Progenitor cell of endocrine pancreas (in vitro differentiated cells): ENCODE measurements at places on chromosomes 2 and 18. TPM values are rescaled to one million over a fixed set of nuclear protein-coding genes. Genes with fewer than 3 reads are reported as not detected.

DNA sequence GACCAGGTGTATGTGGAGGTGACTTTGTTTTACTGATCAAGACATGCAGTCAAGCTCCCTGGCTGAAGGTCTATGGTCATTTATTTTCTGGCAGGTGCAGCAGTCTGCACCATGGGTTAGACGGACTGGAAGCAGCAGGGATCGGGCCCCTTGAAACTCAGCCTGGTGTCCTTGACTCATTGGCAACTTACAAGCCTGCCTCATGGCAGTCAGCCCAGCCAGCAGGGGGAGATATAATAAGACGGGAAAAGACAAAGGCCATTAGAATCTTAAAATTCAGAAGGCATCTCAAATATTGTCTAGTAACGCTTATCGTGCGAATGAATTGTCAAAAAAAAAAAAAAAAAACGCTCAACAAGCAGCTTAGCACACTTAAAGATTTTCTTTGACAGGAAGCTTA is 308.2 kb downstream of the EN1 start:
- H3K27ac ChIP-seq = no peak overlapping the region
- H3K36me3 ChIP-seq = no peaks in the 10 kb centered on the region
- no peak overlapping the region for H3K4me3 ChIP-seq

GYPC gene
- total RNA-seq = 29.5 and 34.5 TPM in 2 replicates

SLC8A1 gene
- total RNA-seq = 5.7 and 7.1 TPM in 2 replicates

DNA sequence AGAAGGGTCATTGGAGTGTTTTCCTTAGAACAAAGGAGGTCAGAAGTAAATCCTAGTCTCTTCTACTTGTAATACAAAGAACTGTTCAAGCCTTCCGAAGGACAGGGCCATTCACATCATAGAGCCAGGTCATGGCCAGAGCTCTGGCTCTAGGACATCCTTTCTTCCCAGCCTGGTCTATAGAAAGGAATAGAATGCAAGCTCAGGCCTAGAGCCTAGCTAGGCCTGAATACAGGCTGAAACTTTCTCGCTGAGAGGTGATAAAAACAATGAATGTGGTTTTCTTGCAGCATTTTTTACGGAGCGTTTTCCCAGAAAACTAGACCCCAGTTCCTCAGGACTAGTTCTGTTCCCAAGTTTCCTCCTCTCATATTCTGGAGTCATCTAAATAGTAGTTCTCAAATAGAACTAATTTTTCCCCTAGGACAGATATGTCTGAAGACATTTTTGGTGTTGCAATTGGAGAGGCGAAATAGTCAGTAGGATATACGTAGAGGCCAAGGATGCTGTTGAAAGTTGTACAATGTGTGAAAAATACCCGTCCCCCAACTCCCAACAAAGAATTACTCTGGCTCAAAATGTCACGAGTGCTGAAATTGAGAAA is 6.8 kb downstream of the UGT1A6 start:
- peak overlapping the region; percentile 56 for H3K27ac ChIP-seq
- no peak overlapping the region for H3K4me3 ChIP-seq
- H3K4me1 ChIP-seq = no peaks in the 10 kb centered on the region
- H3K36me3 ChIP-seq = no peaks in the 10 kb centered on the region
- H3K27me3 ChIP-seq = no peaks in the 10 kb centered on the region

GRCh38 chr2:222134654-222135053 is 164.1 kb downstream of the PAX3 start:
- H3K27me3 ChIP-seq = peaks cover 7% of the 10 kb centered on the region
- H3K4me3 ChIP-seq = no peak overlapping the region
- no peaks in the 10 kb centered on the region for H3K36me3 ChIP-seq
- no peaks in the 10 kb centered on the region for H3K4me1 ChIP-seq
- no peak overlapping the region for H3K27ac ChIP-seq

DNA sequence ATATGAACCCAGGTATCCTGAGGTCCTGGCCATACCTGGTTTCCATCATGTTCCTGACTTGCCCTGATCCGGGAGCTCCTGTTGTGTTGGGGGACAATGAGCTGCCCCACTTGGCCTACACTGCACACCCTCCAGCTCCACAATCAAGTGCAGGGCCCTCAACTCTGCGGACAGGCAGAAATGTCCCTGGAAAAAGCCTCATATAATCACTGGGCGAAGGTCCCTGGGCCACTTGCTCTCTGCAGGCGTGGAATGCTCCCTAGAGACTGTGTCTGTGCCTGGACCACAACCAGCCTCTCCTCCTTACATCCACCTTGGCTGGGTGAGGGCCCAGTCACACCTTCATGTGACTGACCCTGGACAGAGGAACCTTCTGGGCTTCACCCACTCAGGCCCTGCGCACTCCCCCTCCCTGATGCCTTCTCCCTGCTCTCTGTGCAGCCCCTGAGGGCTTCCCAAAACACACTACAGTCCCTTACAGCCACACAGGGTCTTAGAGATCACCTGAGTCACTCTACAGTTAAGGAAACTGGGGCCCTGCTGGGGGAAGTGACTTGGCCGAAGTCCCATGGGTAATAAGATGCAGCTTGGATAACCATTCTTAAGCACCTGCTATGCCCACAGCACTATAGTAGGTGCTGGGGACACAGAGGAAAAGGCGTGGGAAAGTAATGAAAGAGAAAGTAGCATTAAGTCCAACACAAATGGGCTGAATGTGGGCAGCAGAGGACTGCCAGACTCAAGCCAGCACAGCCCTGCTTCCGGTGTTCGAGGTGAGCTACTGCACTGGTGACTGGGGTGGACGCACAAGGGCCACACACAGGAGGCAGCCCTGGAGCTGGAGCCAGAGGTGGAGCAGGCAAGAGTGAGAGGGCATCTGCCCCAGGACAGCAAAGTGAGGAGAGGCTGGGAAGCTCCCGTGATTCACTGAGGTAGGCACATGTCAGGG is 9.8 kb downstream of the BOLA3 start:
- H3K27me3 ChIP-seq = no peaks in the 10 kb centered on the region
- no peaks in the 10 kb centered on the region for H3K4me1 ChIP-seq
- no peak overlapping the region for H3K27ac ChIP-seq
- H3K36me3 ChIP-seq = peaks cover 5% of the 10 kb centered on the region
- H3K4me3 ChIP-seq = no peak overlapping the region

SERTAD2 gene
- 19.0 and 20.7 TPM in 2 replicates for total RNA-seq

EVX2 gene
- total RNA-seq = not detected in 2 replicates

- H3K4me1 ChIP-seq = peaks cover 17% of the 10 kb centered on the region
- no peaks in the 10 kb centered on the region for H3K36me3 ChIP-seq
- peaks cover 11% of the 10 kb centered on the region for H3K27me3 ChIP-seq
- no peak overlapping the region for H3K27ac ChIP-seq
Measured at GRCh38 chr2:206452750-206453149, 9.4 kb downstream of the ADAM23 start.

DNA sequence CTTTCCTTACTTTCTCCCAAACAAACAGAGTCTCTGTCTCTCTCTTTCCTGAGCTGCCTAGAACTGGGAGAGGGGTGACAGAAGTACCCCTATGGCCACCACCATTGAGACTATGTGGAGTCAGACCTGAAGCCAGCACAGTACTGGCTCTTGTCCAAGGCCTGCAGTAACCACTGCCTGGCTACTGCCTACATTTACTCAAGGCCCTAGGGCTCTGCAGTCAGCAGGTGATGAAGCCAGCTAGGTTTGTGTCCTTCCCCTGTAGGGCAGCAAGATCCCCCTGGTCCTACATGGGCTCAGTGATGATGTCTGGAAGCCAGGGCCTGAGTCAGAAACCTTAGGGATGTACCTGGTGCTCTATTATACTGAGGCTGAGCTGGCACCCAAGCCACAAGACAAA is 12.2 kb downstream of the MYO3B start:
- no peaks in the 10 kb centered on the region for H3K4me1 ChIP-seq
- H3K4me3 ChIP-seq = no peak overlapping the region
- H3K36me3 ChIP-seq = peaks cover 2% of the 10 kb centered on the region
- DNase-seq = no peak
- H3K27me3 ChIP-seq = no peaks in the 10 kb centered on the region
- H3K27ac ChIP-seq = no peak overlapping the region

L3MBTL4 gene
- 8.0 and 11.5 TPM in 2 replicates for total RNA-seq

CHAC2 gene
- total RNA-seq = 1.6 and 2.9 TPM in 2 replicates

SLC16A14 gene
- 2.4 and 3.6 TPM in 2 replicates for total RNA-seq

- H3K27ac ChIP-seq = no peak overlapping the region
- no peaks in the 10 kb centered on the region for H3K36me3 ChIP-seq
- H3K4me1 ChIP-seq = peaks cover 2% of the 10 kb centered on the region
- no peaks in the 10 kb centered on the region for H3K27me3 ChIP-seq
- DNase-seq = no peak
Measured at GRCh38 chr2:107393516-107393915, 433.2 kb upstream of the RGPD4 start.

KIAA2012 gene
- not detected in 2 replicates for total RNA-seq

GRCh38 chr2:44943031-44943692 is 1.7 kb downstream of the SIX3 start:
- H3K4me1 ChIP-seq = peaks cover 16% of the 10 kb centered on the region
- no peak overlapping the region for H3K27ac ChIP-seq
- peaks cover 91% of the 10 kb centered on the region for H3K27me3 ChIP-seq
- no peaks in the 10 kb centered on the region for H3K36me3 ChIP-seq

- H3K4me1 ChIP-seq = no peaks in the 10 kb centered on the region
- H3K4me3 ChIP-seq = no peak overlapping the region
- H3K27ac ChIP-seq = no peak overlapping the region
- H3K36me3 ChIP-seq = no peaks in the 10 kb centered on the region
- H3K27me3 ChIP-seq = peaks cover 6% of the 10 kb centered on the region
Measured at GRCh38 chr2:29597035-29597434, 324.4 kb downstream of the ALK start.

NGEF gene
- 0.71 and 1.2 TPM in 2 replicates for total RNA-seq

COMMD1 gene
- total RNA-seq = 33.0 and 34.9 TPM in 2 replicates

DNA sequence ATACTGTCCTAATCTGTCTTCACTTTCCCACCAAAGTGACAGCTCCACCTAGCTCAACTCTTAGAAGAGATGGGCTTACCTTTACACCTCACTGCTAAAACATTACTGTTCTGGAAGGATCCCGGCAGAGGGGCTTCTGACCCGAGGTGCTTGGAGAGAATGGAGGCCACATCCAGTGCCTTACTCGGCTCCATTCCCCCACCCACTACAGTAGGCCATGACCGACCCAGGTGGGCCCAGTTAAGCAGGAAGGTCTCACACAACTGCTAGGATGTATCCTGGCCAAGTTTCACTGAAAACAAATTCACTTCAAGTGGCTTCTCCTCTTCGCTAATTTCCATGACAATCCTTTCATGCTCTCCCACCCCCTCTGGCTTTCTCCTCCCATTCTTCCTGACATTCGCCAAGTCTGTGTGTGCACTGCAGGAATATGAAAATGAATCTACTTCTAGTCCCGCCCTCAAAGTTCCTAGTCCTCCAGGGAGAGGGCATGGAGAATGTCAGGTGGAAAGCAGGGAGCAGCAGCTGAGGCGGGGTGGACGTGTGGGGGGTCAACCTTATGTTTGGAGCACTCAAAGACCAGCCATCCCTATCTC is 11.8 kb downstream of the WIPF1 start:
- no peaks in the 10 kb centered on the region for H3K36me3 ChIP-seq
- H3K4me1 ChIP-seq = peaks cover 14% of the 10 kb centered on the region
- H3K27me3 ChIP-seq = no peaks in the 10 kb centered on the region
- H3K4me3 ChIP-seq = no peak overlapping the region
- H3K27ac ChIP-seq = no peak overlapping the region

DNA sequence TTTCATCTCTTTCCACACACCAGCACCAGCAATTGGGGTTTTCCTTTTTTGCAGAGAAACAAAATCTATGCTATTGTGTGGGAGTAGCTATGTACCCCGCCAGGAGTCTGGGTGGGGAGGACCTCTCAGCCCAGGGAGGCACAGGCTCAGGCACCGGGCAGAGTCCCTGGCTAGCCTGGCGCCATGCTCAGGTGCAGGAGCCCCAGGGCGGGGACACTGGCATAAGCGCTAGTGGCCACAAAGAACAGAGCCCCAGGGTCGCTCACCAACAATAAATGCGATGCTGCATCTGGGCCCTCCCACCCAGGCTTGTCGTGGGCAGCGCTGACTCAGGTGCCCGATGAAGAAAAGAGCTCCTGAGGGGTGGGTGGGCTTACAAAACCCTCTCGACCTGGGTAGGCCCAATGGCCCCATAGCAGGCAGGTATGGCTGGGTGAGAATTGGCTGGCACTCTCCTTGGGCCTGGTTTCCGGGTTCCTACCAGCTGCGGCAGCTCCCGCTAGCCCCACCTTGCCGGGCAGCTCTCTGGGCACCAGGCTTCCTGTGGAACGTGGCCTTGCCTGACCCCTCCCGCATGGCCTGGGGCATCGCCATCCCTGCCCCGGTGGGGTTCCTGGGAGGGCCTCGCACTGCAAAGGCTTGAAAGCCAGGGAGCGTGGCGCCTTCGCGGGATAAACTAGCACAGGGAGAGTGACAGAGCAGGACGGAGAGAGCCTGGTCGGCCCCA is 31.8 kb upstream of the COL6A3 start:
- H3K4me3 ChIP-seq = no peak overlapping the region
- no peak for DNase-seq
- H3K27ac ChIP-seq = no peak overlapping the region

- DNase-seq = no peak
- no peaks in the 10 kb centered on the region for H3K36me3 ChIP-seq
- H3K27ac ChIP-seq = no peak overlapping the region
- H3K4me3 ChIP-seq = no peak overlapping the region
Measured at GRCh38 chr2:41084321-41084720, 632.4 kb upstream of the SLC8A1 start.

GRCh38 chr2:33581872-33582271 is 17.2 kb downstream of the FAM98A start:
- peaks cover 1% of the 10 kb centered on the region for H3K4me1 ChIP-seq
- DNase-seq = no peak
- H3K27ac ChIP-seq = no peak overlapping the region

DNA sequence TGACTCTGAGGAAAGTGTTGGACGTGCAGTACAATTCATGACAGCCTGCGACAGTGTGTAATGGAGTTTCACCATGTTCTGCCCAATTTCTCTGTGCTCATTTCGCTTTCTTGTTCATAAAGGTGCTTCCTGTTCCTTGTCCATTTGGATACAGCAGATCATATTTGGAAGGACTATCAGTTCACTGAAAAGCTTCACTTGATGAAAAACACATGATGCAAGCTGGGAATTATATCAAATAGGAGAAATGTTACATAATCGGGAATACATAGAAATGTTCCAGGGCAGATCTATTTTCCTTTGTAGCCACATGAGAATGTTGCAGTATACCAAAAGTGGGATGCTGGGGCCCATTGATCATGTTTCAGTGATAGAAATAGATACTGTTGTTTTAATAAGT is 266.3 kb upstream of the SLC14A2 start:
- H3K27ac ChIP-seq = no peak overlapping the region
- H3K4me1 ChIP-seq = peaks cover 19% of the 10 kb centered on the region
- DNase-seq = no peak
- H3K36me3 ChIP-seq = no peaks in the 10 kb centered on the region
- H3K27me3 ChIP-seq = peaks cover 45% of the 10 kb centered on the region

GULP1 gene
- total RNA-seq = 35.3 and 39.4 TPM in 2 replicates

DNA sequence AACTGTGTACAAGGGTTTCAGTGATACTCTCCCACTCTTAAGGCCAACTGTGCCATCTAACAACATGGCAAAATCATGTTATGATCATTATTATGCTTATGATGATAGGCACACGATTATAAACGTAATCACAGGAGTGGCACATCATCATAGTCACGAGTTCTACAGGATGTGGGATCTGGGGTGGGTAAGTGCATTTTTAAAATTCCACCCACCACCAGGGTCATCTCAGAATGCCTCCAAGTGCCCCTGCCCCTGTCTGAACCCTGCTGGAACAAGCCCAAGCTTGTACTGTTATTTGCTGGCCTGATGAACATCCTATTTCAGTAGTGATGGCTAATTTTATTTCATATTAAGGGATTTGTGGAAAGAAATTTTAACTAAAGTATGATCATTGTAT is 117.8 kb downstream of the PTPRM start:
- DNase-seq = no peak
- H3K4me1 ChIP-seq = no peaks in the 10 kb centered on the region
- no peaks in the 10 kb centered on the region for H3K27me3 ChIP-seq

LAMA1 gene
- total RNA-seq = 257 and 299 TPM in 2 replicates

IGFBP5 gene
- total RNA-seq = 73.9 and 75.3 TPM in 2 replicates

GRCh38 chr2:16106619-16107018 is 166.3 kb downstream of the MYCN start:
- peaks cover 36% of the 10 kb centered on the region for H3K4me1 ChIP-seq
- no peak for DNase-seq
- H3K4me3 ChIP-seq = no peak overlapping the region
- H3K27ac ChIP-seq = no peak overlapping the region

DNAJC5G gene
- total RNA-seq = not detected in 2 replicates
